ENCODE measurements at places on chromosomes 2 and 18.

DNA sequence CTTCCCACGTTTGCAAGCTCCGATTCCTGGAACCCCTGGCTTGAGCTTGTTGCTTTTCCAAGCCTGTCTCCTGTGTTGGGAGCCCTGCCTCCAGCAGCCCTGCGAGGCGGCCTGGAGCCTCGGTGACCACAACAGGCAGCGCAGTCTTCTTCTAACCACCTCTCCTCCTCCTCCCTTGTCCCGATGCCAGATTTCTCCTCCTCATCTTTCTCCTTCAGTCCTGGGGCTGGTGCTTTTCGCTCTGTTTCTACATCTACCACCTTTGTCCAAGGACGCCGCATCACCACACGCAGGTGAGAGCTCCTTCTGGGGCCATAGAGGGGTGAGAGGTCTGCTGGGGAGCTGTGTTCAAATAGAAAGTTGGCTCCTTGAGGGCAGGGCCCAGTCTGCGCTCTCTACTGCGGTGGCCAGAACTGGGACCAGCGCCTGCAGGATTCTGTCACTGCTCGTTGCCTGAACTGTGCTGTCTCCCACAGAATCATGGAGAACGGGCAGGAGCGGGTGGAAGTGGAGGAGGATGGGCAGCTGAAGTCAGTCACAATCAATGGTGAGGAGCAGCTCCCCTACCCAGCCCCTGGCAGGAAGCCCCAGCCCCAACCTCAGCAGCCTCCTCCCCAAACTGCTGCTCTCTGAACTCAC, 3.9 kb downstream of the DNAJB2 start:
- no peak for DNase-seq

DNA sequence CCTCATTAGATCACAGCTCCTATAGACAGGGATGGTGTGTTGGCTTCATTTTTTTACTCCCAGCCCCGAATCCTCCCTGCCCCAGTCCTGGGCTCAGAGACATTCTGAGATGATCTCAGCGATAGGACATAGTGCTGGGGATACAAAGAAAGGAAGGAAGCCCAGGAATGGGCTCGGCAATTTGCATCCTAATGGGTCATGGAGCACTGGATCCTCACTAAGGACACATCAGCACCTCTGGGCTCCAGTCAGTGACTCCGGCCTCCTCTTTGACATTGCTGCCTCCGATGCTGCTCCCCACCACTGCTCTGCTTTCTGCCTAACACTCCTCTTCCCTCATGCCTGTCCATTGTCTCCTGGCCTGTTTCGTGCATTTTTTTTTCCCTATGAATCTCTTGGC, 489.1 kb downstream of the STK39 start:
- DNase-seq, result no peak

DNA sequence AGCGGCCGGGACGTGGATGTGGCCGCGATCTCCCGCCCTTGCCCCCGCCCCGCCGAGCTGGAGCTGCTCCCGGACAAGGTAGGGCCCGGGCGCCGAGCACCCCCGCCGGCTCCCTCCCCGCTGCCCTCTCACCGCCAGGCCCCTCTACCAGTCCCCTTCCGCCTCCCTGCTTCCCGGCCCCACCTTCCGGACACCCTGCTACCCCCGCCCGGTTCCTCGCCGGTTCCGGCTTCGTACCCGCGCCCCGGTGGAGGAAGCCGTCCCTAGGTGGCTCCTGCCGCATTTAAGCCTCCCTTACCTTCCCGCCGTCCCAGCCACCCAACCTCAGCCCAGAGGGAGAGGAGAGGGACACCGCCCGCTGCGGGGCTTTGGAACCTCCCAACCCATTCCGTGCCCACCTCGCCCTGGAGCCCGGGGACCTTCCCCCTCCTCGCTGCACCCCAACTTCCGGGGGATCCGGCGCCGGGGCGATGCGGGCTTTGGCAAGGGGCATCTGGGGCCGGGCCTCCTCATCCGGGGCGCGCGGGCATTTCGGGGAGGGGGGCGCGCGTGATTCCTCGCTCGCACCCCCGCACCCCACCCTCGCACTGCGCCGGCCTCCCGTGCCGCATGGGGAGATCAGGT, 475 bp downstream of the B3GNT2 start:
- no peak for DNase-seq

GRCh38 chr2:224959556-224959955, 82.7 kb downstream of the DOCK10 start:
- no peak for DNase-seq

GRCh38 chr2:133680343-133681049, 112.2 kb upstream of the NCKAP5 start:
- DNase-seq, result no peak

GRCh38 chr2:171939743-171940071, 17.4 kb downstream of the HAT1 start:
- no peak for DNase-seq

DNA sequence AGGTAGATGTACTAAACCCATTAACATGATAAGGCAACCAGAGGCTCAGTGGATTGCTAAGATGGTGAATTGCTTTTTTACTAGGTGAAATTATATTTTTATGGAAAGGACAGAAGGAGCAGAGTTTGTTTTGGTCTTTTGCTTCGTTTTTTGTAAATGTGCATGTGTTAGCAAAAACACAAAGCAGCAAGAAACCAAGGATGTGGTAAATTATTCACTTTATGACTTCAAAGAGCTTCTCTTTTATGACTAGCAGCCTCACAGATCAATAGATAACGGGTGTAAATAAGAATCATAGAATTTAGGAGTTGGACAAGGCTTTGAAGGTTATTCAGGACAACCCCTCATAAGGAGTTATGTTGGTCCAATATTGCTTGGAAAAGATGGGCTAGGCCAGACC, 615.0 kb downstream of the DPP10 start:
- no peak for DNase-seq

GRCh38 chr2:242063850-242064249, 194.3 kb downstream of the RTP5 start:
- DNase-seq, result no peak

DNA sequence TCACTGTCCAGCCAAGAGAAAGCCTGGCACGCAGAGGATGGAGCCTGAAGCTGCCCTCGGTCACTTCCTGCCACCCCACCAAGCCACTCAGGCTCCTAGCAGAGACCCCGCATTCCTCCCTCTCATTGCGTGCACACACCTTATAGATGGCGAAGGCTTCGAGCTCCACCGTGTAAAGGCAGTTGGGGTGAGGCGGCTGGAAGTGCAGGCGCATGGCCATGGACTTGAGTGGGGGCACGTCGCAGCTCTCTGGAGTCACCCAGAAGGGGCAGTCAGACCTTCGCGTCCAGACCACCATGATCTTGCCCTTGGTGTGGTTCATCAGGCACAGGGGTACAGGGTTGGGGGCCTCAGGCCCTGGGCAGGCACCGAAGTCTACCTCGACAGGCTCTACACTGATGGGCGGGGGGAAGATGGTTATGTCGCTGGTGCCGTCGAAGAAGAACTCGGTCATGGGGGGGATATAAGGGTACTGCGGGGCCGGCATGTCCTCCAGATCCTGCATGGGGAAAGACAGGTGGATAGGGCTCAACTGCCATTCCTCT, 13.7 kb downstream of the CFAP65 start:
- no peak for DNase-seq

- no peak for DNase-seq
Measured at GRCh38 chr2:145022666-145023333, 502.9 kb upstream of the ZEB2 start.

DNA sequence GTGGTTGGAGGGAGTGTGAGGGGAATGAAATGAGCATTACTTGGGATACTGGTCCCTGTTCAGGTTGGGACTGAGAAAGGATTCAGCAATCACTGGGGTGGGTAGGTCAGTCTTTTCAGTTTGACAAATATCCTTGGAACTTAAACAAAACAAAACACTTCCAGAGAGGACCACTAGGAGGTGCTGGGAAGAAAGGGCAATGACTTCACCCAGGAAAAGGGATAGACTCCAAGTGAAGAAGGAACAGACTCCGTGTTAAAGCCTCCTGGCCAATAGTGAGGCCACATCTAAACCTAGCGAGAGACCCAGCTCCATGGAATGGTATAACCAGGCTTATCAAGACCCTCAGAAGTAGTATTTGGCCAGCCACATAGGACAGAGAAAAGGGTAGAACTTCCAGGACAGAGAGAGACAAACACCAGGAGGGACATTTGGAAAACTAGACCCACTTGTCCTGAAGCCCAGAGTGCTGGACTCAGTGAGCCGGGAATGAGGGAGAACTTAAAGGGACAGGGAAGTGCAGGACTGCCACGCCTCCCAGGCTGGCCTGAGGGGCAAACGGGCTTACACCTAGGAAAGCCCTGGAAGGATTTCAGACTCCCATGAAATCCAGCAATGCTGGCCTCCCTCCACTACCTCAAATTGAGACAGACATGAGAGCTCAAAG, 19.6 kb upstream of the KCNG3 start:
- peak; percentile 70 for DNase-seq

DNA sequence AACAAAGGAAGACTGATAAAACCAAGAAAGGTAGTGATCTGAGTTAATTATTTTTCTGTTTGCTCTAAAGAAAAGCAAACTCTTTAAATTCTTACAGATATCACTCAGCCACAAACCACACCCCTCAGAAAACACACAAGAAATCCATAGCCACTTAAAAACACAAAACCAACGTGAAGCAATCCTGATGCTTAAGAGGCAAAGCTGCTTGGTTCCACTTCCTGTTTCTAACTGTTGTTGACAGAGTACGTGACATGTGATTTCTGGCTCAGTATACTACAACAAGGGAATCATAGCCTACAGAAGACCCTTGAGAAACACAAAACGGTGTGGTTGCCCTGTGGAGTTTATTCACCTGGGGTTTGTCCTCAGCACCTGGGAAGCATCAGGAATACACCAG, 240.9 kb upstream of the APCDD1 start:
- DNase-seq, result no peak

DNA sequence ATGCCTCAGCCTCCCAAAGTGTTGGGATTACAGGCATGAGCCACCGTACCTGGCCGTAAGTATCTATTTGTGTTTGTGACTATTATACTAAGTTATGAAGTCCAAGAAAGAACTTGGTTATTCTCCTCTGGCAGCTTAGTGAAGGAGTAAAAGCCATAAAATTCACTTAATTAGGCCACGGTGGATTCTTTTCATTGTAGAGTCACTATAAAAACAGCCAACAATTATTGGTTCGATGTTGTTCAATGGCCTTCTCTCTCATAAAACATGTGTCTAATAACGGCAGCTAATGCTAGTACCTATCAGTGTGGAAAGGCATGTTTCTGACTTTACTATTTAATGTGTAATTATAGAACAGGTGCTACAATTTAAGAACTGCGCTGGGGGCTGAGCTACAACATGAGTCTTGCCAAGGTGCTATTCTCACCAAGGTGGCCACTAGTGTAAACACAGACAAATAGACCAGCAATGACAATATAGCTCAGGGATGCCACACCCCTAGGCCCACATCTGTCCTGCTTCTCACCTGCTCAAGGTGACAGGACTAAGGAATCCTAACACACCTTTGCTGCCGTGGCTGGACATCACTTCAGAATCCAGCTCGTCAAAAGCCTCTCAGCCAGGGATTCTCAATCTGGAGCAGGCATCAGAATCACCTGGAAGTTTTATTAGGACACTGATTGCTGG, 17.2 kb downstream of the ATP8B1 start:
- no peak for DNase-seq

- no peak for DNase-seq
Measured at GRCh38 chr2:242011167-242011513, 141.6 kb downstream of the RTP5 start.

DNA sequence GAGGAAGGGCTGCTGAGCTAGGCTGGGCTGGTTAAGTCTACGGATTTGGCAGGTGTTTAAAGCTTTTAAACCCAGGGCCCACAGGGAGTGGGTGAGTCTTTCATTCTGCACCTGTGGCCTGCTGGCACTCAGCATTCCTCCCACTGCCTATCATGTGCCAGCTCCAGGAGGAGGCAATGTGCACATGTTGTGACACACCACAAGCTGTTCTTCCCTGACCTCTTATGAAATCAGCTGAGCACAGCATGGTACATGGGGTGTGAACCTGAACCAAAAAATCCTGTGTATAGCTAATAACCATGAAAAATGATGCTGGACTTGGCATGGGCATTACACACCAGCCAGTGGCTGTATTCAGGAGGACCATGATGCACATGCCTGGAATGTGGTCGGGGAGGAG, 297.9 kb upstream of the MMADHC start:
- DNase-seq, result no peak
